Peyer's patch (tissue), 4 donors: ENCODE measurements at places on chromosomes 12 and 14. TPM values are rescaled to one million over a fixed set of nuclear protein-coding genes. Genes with fewer than 3 reads are reported as not detected.

The SLC38A4 gene
- total RNA-seq, result 18.6 TPM

The CCDC63 gene
- not detected for total RNA-seq

GRCh38 chr14:24080142-24080530 is 8.8 kb downstream of the CPNE6 start:
- DNase-seq, result no peak

- DNase-seq, result no peak
Observed at GRCh38 chr12:56143217-56143616, 9.2 kb upstream of the MYL6B start.

- no peak for DNase-seq
Observed at GRCh38 chr12:113424915-113425823, 3.0 kb downstream of the SDSL start.
